Activated T-helper 9 cell treated with anti-CD3 and anti-CD28 coated beads, Interleukin-2, amount 50 U/mL, for 16 hours (primary cell): ENCODE measurements at places on chromosomes 1 and 21.

- no peak for DNase-seq
These were observed 45.2 kb upstream of the SSX2IP start for GRCh38 chr1:84735483-84735882.

GRCh38 chr1:200279810-200280411, 129.9 kb downstream of the ZNF281 start:
- no peak for DNase-seq

GRCh38 chr1:77538956-77539518, 143.4 kb downstream of the ZZZ3 start:
- no peak for DNase-seq

DNA sequence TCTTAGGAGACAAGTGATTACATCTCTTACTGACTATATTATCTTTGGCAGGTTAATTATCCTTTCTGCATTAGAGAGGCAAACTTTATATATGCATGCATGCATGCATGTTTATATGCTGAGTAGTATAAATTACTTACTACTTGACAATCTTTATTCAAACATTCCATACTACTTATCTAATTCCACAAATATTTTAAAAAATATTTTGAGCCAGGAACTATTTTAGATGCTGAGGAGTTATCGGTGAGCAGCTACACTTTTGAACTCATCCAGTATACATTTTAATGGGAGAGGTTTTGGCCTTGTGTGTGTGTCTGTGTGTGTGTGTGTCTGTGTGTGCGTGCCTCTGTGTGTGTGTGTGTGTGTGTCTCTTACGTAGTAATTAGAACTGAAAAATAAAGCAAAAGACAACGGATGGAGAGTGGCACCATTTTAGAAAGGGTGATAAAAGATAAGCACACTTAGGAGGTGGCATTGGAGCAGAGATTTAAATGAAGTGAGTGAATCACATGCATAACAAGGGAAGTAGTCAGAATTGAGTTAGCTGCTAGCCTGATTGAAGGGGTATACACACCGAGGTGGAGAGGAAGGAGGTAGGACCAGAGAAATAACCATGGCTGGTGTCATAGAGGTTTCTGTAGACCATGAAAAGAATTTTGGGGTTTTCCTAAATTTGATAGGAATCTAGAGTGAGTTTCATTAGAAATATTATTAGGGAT, 1488.4 kb downstream of the MRPL39 start:
- DNase-seq, result no peak

DNA sequence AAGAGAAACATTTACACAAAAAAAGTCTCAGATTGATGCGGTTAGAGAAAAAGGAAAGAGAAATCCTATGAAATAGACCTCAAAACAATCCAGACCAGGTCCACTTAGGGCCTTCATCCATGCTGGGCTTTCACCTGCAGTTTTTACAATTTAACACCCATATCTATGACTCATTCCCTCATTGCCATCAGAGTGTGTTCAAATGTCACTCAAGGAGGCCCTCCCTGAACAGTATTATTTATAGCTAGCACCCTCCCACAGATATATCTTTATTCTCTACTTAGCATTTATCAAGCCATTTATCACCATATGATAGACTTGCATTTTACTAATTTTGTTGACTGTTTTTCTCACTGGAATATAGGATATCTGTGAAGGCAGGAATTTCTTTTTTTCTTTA, 824 bp upstream of the KRTAP21-3 start:
- no peak for DNase-seq

- DNase-seq, result no peak
These were observed 28.1 kb downstream of the EPHA2 start for GRCh38 chr1:16127676-16128337.

DNA sequence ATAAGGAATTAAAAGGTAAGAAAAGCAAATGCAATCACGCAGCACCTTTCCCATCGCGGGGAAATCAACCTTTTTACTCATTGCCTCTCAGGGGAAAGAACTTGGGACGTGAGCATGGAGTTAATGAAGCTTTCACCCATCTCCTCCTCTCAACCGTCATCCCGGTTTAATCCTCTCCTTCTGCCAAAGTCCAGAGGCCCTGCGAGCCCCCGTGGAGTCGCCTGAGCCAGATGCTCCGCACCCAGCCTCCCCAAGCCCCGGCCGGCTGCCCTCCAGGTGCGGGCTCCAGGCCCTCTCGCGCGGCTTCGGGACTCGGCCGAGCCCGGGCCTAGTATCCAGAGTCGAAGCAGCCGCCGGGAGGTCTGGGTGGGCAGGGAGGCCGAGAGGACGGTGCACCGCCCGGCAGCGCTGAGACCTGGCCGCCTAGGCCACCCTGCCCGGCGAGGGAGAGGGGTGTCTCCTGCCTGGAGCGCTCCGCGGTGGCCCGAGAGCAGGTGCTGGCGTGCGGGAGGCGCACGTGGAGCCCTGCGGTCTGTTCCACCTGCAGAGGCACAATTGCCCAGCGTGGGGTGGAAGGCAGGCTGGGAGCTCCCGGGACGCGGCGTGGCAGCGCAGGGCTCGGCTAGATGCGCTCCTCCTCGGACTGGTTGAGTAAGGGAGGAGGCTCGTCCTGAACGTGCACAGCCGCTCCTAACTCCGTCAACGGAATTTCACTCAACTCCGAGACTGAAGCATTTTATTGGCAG, 218.5 kb downstream of the SDCCAG8 start:
- DNase-seq, result no peak

GRCh38 chr1:5754817-5755551, 237.2 kb downstream of the NPHP4 start:
- DNase-seq, result no peak

DNA sequence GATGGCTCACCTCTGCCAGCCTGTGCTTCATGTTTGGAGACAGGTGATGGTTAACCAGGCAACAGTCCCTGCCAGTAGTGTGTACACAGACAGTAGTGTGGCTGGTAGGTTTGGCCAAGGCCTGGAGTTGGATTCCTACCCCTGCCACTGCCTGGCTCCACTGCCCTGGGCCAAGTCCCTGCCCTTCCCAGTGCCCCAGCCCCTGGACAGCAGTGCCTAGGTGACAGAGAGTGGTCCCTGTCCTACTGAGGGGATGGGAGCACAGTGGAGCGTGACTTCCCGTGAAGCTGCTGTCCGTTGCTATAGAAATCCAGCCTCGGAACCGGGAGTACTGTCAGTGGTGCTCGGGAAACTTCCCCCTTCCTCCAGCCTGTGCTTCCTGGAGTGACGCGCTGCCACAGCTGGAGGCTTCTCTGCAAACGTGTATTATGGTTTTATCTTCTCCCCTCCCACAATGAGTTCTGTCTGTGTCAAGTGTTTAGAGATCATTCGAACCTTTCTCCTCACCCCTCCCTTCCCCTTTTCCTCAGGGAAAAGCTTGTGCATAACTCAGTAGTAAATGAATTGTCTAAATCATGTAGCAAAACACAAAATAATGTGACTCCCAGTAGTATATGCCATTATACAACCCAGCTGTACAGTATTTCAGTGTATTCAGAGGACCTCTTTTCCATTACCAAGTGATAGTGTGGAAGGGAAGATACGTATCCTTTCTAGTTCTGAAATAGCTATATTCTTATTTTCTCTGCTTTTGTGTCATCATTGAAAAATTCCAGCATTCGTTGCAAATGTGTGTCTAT, 73.4 kb downstream of the GALNT2 start:
- DNase-seq, result no peak

DNA sequence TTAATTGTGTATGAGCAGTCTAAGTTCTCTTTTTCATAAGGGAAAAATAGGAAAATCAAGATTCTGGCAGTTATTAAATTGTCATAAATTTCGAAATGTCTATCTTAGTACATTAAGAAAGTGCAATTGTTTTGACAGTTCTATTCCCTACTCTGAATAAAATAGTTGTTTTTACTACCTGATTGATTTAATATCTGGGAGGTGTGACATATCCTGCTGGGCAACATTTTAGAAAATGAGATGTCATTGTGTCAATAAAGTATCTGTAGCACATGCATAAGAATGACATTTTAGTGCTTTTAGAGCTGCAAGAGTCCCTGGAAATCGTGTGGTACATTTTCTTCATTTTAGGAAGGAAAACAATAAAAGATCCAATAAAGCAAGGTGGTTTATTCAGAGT, 139.2 kb upstream of the COL11A1 start:
- DNase-seq, result no peak

DNA sequence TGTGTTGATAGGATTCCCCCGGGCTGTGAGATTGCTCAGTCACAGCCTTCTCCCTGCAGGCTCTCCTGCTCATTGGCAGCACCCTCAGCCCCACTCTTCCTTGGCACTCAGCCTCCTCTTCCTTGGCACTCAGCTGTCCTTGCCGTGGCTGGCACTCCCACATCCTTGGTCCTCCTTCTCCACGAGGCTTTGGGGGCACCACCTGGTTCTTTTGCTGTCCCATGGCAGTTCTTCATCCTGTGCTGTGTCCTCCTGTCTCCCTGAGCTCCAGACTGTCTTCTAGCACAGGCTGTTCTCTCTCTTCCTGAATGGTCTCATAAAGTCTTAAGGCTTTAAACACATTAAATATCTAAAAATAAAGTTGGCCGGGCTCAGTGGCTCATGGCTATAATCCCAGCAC, 27.0 kb downstream of the PKNOX1 start:
- DNase-seq, result no peak

- no peak for DNase-seq
These were observed 8.8 kb downstream of the MDM4 start for GRCh38 chr1:204524986-204525385.

DNA sequence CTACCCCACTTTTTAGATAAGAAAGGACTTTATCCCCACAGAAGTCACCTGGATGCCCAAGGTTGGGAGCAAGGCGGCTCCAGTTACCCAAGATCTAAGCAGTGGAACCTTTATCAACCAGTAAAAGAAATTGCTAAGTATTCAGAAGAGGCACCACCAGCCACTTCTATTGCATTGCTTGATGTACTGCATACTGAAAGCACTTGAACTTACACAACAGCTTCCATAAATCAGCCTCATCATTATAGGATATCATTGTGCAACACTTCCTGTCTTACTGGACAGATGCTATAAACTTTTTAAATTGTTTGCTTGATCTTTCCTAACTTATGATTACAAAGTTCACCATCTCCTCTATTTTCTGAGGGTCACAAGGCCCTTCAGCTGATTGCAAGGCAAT, 642.7 kb upstream of the CXADR start:
- DNase-seq, result no peak

GRCh38 chr1:115850937-115851336, 10.0 kb upstream of the NHLH2 start:
- DNase-seq, result no peak

- no peak for DNase-seq
These were observed 14.1 kb upstream of the NUF2 start for GRCh38 chr1:163307479-163308171.

- no peak for DNase-seq
These were observed 735 bp downstream of the NBL1 start for GRCh38 chr1:19644681-19645410.

DNA sequence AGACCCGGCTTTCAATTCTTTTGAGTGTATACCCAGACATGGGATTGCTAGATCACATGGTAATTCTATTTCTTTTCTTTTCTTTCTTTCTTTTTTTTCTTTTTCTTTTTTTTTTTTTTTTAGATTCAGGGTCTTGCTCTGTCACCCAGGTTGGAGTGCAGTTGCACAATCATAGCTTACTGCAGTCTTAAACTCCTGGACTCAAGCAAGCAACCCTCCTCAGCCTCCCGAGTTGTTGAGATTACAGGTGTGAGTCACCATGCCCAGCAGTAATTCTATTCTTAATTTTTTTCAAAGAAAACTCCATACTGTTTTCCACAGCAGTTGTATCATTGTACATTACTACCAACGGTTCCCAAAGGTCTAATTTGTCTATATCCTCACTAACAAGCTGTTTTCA, 13.5 kb upstream of the RNF186 start:
- no peak for DNase-seq

- DNase-seq, result no peak
These were observed 230.1 kb downstream of the ASTN1 start for GRCh38 chr1:176934370-176934769.

DNA sequence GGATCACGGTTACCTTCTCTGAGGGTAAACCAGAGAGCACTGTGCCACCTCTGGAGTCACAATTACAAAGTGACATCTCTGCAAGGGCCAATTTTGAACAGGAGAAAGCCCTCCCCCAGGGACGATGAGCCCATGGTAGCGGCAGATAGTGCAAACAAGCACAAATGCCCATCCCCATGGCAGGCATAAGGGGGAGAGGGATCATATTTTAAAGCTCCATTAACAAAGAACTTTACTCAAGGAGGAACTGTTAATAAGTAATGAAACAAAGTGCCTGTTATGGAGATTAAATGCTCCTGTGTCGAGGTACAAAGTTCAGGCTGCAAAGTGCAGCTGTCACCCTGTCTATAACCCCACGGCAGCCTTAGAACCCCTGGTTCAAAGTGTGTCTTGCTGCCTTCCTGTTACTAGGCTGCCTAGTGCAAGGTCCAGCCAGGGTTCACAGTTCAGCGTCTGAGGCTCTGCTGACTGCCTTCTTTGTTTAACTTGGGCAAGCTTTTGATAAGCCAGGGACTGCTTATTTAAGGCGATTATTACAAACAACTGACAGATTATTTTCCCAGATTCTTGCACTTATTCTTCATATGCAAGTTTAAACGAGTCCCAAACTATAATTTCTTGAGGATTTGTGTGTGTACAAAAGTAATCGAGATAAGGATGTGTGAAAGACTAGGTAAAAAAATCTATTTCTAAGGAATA, 75.7 kb upstream of the NRIP1 start:
- DNase-seq, result no peak

GRCh38 chr1:212255705-212256307, 29.4 kb upstream of the PPP2R5A start:
- DNase-seq, result no peak

GRCh38 chr1:168148916-168149315, 12.2 kb upstream of the GPR161 start:
- no peak for DNase-seq

GRCh38 chr1:155942578-155943141, 1.2 kb downstream of the RXFP4 start:
- no peak for DNase-seq

DNA sequence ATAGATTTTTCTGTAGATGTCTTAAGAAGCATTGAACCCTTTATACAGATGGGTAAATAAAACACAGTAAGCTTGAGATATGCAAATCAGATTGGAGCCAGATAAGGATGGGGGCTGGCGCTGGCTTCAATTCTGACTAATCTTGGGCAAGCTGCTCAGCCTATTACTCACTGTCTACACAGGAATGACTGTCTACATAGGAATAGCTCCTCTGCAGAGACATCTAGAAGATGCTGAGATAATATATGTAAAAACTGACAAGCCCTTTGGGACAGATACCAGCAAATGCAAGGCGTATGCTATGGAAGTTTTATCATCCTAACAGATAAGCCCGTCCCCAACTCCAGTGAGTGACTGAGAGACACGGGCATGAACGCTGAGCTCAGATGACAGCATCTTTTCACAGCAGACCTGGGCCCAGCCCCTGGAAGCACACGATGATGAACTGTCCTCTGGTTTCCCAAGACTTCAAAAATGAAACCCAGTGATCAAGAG, 1.7 kb downstream of the CLDN14 start:
- DNase-seq, result no peak

DNA sequence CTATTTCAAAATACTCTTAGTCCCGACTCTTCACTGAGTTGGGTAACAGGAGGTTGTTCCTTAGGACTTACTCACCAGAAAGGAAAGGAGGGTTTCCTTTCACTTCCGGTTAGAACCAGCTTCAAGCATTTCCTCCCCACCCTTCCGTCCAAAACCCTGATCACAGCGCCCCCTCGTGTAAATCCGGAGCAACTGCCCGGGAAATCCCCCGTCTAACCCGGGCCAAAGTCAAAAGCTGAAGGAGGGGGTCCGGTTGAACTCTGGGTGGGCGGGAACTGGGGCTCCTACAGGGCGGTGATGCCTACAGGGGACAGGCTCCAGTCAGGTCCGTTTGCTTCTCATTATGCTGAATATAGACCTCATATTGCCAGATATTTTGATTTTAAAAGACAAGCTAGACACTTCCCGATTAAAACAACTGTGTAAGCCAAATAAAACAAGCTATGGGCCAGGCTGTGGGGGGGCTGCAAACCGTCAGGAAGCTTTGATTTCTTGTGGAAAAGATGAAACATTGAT, 15.0 kb upstream of the MTARC2 start:
- peak; percentile 55 for DNase-seq
